ENCODE measurements at places on chromosomes 5 and 9. TPM values are rescaled to one million over a fixed set of nuclear protein-coding genes. Genes with fewer than 3 reads are reported as not detected.

Gene DTWD2
- 6.4 TPM for total RNA-seq

Gene FOXI1
- 7.9 TPM for total RNA-seq

Gene GABRA6
- total RNA-seq, result not detected

Gene PCDHGA2
- 6.2 TPM for total RNA-seq

DNA sequence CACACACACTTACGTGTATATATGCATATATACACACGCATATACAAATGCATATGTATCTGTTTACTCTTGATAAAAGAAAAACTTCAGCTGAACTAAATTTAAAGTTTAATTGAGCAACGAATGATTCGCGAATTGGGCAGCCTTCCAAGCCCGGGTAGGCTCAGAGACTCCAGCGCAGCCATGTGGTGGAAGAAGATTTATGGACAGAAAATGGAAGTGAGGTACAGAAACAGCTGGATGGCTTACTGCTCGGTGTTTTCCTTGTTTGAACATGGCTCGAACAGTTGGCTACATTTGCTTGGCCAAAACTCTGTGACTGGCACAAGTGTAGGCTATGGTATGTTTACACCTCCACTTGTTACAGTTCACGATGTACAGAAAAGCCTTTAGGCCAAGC lies 239.3 kb upstream of the PRDM9 start:
- DNase-seq, result no peak

GRCh38 chr9:15873573-15874177 lies 320.8 kb downstream of the CCDC171 start:
- DNase-seq, result no peak

- no peak for DNase-seq
Measured at GRCh38 chr5:162209005-162209605, 141.5 kb downstream of the GABRG2 start.

DNA sequence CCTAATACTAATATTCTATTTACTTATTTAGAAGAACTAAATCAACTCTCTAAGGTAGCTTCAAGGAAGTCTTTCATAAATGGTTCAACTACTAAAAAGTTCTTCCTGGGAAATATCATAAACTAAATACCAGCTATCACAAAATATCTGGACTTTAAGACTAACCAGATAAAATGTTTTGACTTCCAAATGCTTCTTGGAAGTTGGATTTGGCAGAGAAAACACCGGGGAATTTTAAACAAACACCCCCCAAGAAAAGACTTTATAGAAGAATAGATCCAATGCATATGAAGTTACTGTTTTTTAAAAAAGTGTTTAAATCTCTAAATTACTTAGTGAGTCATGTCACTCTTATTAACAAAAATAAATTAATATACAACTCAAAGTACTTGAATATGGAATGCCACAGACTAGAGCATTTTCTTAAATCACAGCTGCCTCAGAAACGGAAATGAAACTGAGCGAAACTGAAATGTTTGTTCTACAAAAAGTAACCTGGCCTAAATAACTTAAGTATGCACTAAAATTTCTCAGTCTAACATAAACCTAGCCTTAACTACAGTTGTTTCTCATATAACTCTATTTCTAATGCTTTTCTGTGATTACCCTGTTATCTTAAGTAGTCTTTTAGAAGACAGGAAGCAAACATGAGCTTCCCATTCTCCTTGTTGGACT lies 6.8 kb downstream of the ABCA1 start:
- DNase-seq, result no peak
